ENCODE measurements at places on chromosomes 4 and X. TPM values are rescaled to one million over a fixed set of nuclear protein-coding genes. Genes with fewer than 3 reads are reported as not detected.

- ATAC-seq = no peak
- no peaks in the 10 kb centered on the region for H3K4me1 ChIP-seq
- H3K27me3 ChIP-seq = no peaks in the 10 kb centered on the region
- H3K36me3 ChIP-seq = no peaks in the 10 kb centered on the region
Observed at GRCh38 chr4:134865675-134866074, 664.1 kb upstream of the PABPC4L start.

- H3K27ac ChIP-seq = no peak overlapping the region
- H3K36me3 ChIP-seq = no peaks in the 10 kb centered on the region
- peaks cover 3% of the 10 kb centered on the region for H3K27me3 ChIP-seq
- H3K4me3 ChIP-seq = no peak overlapping the region
Observed at GRCh38 chr4:84750960-84751283, 168.0 kb downstream of the CDS1 start.

GRCh38 chrX:103783971-103784370 is 7.3 kb downstream of the PLP1 start:
- no peak overlapping the region for H3K4me3 ChIP-seq
- H3K4me1 ChIP-seq = no peaks in the 10 kb centered on the region
- no peak overlapping the region for H3K27ac ChIP-seq
- ATAC-seq = no peak
- no peaks in the 10 kb centered on the region for H3K27me3 ChIP-seq

GRCh38 chr4:162408309-162408708 is 244.5 kb upstream of the FSTL5 start:
- H3K36me3 ChIP-seq = no peaks in the 10 kb centered on the region
- H3K27me3 ChIP-seq = no peaks in the 10 kb centered on the region
- no peak overlapping the region for H3K27ac ChIP-seq
- no peak for ATAC-seq
- H3K4me1 ChIP-seq = no peaks in the 10 kb centered on the region
- no peak overlapping the region for H3K4me3 ChIP-seq

CFAP299 gene
- total RNA-seq = not detected

- peak overlapping the region; percentile 38 for H3K27ac ChIP-seq
- no peaks in the 10 kb centered on the region for H3K27me3 ChIP-seq
- H3K4me3 ChIP-seq = no peak overlapping the region
- no peaks in the 10 kb centered on the region for H3K36me3 ChIP-seq
- ATAC-seq = peak; percentile 97
Observed at GRCh38 chrX:9644335-9644734, 121.3 kb downstream of the GPR143 start.

- no peaks in the 10 kb centered on the region for H3K36me3 ChIP-seq
- ATAC-seq = no peak
- no peak overlapping the region for H3K27ac ChIP-seq
- no peak overlapping the region for H3K4me3 ChIP-seq
- H3K4me1 ChIP-seq = no peaks in the 10 kb centered on the region
Observed at GRCh38 chr4:168688584-168688983, 191.7 kb downstream of the PALLD start.

USP17L20 gene
- not detected for total RNA-seq

ZNF185 gene
- total RNA-seq = 2.3 TPM

DNA sequence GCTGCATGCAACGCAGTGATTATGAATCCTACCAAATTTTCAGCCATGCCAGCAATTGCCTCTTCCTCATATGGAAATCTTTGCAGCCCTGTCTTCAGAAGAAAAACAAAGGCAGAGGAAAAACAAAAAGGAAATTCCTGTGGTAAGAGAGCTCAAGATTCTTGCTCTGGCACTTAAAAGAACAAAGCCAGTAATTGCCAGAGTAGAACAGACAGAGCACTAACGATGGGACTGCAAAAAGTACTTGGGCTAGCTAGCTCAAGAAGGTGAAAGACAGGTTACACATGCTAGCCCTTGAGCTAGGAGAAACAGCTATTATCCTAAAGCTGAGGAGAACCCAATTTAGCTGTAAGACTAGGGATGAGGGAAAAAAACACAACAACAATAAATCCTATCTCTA is 582.3 kb downstream of the KCNIP4 start:
- ATAC-seq = no peak
- no peak overlapping the region for H3K27ac ChIP-seq
- no peaks in the 10 kb centered on the region for H3K4me1 ChIP-seq

Measured in activated T-helper 17 cell treated with anti-CD3 and anti-CD28 coated beads, Interleukin-2, amount 50 U/mL, for 72 hours (primary cell).